Stimulated activated CD8-positive, alpha-beta memory T cell treated with anti-CD3 and anti-CD28 coated beads, Interleukin-7, amount 100 ng/mL, for 24 hours (primary cell): ENCODE measurements at places on chromosomes 5 and 9.

DNA sequence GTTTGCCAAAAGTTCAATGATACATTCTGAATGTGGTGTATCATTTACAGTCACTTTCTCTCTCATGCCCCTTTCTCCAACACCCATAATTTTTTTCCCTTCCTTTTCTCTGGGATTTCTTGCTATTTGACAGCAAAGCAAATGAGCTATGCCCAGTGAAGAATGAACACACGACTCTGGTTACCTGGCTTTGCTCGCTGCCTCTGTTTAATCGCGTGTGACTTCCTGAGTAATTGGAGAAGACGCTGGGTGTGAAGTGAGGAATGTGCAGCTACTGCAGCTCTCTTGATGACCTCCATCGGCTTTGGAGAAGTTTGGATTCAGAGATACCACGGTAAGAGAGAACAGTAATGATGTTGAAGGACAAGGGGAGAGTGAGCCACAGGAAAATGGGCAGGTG, 651.8 kb downstream of the KIF4B start:
- no peak for DNase-seq

DNA sequence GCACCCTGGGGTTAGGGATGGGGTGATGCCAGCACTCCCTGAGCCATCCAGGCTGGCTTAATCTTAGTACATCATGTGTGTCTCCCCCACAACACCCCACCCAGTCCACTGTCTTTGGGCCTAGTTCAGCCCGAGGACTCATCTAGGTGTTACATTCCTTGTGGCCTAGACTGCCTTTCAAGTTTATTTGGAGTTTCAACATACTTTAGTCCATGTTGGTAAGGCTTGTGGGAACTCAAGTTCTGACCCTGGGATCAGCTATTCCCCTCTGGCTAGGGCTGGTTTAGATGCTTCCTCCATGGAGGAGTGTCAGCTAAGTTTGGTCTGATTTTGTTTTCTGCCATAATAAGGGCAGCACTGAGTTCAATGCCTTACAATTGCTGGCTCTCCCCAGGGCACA, 302.4 kb downstream of the SMARCA2 start:
- no peak for DNase-seq

- no peak for DNase-seq
Observed at GRCh38 chr5:154276973-154277331, 86.4 kb downstream of the GALNT10 start.

- no peak for DNase-seq
Observed at GRCh38 chr5:159777049-159777660, 139.1 kb upstream of the ADRA1B start.

DNA sequence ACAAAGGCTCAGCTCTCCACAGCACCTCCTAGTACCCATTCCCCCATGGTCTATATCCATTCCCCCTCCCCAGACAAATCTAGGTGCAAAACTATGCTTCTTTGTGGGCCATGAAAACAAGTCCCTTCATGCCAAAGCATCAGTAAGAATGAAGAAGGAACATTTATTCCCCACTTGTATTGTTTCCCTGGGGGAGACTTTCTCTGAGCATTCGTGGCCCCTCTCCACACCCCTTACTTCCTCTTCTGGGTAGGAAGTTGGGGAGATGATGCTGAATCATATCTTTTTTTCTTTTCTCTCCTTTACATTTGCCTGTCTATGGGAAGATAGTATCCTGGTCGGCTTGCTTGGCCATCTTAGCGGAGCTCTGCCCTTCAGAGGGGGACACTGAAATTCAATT, 246.8 kb downstream of the NSG2 start:
- no peak for DNase-seq

DNA sequence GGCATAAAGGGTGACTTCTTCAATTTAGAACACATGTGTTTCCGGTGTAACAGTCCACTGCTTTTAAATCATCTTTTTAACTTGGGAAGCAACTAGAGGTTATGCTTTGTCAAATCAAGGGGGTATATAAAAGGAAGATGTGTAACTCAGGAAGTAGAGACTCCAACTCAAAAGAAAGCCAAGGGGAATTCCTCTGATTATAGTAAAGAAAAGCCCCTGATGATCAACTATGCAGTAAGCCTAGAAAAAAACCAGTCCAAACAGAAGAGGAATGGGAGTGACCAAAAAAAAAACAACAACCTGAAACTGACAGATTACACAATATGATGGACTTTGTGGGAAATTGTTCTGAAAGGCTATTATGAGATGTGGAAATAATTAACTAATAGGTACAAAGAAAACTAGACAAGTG, 90.3 kb downstream of the AK8 start:
- no peak for DNase-seq

- DNase-seq = no peak
Observed at GRCh38 chr9:4718911-4719310, 22.1 kb downstream of the AK3 start.

DNA sequence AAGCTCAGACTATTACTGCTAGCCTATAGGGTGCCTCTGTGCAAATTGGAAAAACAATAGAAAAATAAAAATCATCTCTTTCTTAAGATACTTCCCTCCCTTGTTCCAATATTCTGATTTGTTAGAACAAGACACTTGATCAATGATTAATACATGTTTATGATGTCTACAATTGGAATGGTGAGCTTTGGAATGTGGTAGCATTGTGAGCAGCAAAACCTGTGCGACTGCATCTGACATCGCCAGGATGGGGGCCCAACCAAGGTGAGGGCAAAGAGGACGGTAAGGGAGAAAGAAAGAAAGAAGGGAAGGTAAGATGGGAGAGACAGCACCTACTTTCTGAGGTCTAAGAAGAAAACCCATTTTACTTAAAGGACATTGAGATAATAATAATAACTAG, 183.0 kb upstream of the TRIM32 start:
- DNase-seq = no peak

- DNase-seq = no peak
Observed at GRCh38 chr5:118353970-118354369, 634.4 kb downstream of the DTWD2 start.

DNA sequence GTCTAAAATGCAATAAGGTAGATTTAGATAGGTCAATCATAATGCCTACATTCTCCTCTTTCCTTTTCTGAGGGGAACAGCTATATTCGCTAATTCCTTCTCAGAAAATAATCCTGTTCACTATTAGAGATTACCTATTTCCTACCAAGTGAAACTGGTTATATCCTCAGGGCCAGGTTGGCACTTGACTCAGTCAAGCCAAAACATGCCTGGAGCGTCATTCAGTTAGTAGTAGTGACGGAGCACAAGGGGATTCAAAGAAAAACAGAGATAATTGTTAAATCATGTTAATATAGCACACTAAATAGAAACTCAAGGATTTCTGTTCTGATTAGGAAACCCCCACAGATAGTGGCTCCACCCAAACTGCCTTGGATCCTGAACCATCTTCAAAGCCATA, 515.4 kb upstream of the PTPRD start:
- no peak for DNase-seq

GRCh38 chr5:126464959-126465358, 41.8 kb downstream of the GRAMD2B start:
- no peak for DNase-seq

DNA sequence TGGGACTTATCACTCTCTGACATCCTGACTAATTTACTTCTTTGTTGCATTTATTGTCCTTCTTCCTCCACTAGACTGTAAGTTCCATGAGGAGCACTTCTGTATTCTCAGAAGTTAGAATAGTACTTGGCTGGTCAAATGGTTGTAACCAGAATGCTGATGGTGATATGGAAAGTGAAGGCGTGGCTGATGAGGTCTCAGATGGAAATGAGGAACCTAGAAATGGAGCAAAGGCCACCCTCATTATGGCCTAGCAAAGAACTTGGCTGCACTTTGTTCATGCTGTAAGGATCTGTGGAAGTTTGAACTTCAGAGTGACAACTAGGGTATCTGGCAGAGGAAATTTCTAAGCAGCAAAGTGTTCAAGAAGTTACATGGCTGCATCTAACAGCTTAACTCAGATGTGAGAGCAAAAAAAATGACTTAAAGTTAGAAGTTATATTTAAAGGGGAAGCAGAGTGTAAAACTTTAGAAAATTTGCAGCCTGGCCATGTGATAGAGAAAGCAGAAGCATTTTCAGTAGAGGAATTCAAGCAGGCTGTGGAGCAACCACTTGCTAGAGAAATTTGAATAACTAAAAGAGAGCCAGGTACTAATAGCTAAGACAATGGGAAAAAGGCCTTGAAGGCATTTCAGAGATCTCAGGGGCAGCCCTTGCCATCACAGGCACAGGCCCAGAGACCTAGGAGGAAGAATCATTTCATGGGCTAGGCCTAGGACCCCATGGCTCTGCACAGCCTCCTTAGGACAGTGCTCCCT, 14.9 kb upstream of the SLC22A5 start:
- no peak for DNase-seq

DNA sequence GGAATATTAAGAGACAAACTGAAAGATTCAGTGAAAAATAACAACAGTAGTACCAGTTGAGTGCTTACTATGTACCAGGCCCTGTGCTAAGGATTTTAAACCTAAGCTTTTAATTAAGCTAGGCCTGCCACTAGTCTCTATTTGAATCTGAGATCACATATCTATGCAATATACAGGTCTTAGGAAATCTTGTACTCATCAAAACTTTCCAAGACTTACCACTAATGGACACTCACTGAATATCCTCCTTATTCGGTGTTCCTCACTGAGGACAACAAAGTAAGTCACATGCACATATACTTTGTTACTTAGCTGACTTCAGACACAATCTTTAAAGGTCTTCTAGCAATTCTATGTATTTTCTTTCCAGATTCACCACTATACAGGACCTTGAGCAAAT, 32.6 kb downstream of the DIAPH1 start:
- DNase-seq = no peak

- no peak for DNase-seq
Observed at GRCh38 chr5:157100140-157100679, 8.6 kb downstream of the HAVCR2 start.

- no peak for DNase-seq
Observed at GRCh38 chr5:140381972-140382371, 19.7 kb upstream of the ANKHD1 start.

- no peak for DNase-seq
Observed at GRCh38 chr9:70222354-70222753, 36.4 kb upstream of the SMC5 start.

DNA sequence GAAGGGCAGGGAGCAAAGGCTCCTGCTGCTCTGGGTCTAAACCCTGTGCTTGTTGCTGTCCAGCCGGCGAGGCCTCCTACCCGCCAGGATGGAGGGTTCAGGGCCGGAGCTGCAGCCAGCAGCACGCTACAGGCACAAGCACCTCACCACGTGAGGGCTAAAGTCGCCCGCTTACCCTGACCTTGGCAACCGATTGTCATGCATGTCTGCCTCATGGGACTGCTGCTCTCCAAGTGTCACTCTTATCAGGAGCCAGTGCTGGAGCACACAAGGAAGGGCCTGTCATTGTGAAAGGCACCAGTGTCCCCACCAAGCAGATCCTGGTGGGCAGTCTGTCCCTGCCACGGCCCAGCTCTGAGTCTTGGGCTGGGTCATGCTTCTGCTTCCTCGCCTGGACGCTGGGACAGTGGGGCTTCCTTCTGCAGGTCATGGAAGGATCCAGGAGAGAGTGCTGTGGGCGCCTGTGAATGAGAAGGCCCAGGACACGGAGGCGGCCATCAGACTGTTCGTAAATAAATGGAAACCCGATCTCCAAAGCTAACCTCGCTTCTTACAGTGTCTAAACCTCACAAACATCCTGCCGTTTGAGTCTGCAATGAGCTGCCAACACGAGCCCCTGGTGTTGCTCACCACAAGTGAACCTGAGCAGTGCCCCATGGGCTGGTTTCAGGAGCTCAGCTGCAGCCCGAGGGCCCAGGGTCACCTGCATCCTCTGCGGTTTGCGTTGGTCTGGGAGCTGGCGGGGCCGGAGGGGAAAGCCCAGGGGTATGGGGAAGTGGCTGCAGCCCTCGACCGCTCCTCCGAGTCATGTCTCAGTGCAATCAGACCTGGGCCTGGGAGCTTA, 58.2 kb upstream of the RXRA start:
- no peak for DNase-seq

GRCh38 chr9:137295849-137296669, 6.0 kb downstream of the NRARP start:
- no peak for DNase-seq

DNA sequence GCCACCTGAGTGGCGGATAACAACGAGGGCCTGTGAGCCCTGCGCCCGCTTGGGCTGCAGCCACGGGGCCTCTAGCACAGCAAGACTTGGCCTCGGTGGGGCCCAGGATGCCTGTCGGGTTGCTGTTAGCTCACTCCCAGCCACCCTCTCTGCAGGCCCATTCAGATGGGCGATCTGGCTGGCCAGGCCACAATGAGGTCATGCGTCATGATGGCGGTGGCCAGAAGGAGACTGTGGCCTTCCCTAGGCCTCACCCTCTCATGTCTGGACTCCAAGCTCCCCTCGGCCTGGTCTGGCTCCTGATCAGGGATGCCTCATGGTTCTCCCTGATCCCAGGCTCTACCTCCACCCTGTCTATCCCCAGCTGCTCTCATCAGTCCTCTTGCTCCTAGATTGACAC, 19.0 kb upstream of the TCOF1 start:
- no peak for DNase-seq

DNA sequence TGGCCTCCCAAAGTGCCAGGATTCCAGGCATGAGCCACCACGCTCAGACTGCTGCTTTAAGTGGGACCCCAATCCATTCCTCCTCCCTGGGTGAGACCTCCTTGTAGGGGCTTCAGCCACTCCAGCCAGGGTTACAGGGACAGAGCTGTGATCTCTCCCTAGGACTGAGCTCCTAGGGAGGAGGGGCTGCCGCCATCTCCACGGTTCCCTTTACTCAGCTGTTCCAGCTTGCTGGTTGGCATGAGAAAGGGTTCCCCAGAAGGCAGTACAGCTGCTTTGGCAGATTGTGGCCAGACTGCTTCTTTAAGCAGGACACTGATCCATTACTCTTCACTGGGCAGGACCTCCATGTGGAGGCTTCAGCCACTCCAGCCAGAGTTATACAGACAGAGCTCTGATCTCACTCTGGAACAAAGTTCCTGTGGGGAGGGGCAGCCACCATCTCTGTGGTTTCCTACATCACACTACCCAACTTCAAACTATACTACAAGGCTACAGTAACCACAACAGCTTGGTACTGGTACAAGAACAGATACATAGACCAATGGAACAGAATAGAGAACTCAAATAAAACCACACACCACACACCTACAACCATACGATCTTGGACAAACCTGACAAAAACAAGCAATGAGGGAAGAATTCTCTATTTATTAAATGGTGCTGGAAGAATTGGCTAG, 7.2 kb downstream of the INSL6 start:
- no peak for DNase-seq

GRCh38 chr5:132378580-132378979, 9.1 kb downstream of the SLC22A5 start:
- no peak for DNase-seq

DNA sequence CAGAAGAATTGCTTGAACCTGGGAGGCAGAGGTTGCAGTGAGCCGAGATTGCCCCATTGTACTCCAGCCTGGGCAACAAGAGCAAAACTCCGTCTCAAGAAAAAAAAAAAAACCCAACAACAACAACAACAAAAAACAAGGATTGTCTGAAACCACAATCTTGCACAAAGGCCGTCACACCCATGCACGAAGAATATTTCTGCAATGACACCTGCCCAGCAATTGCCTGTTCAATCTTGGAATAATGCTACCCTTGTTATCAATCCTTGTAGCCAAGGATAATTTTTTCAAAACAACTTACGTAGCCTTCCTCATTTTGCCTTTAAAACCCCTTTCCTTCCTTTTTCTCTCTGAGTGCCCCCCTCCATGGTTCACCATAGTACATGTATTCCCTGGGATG, 3.7 kb upstream of the CLTB start:
- no peak for DNase-seq

GRCh38 chr5:72434781-72435437, 72.3 kb downstream of the ZNF366 start:
- no peak for DNase-seq

- no peak for DNase-seq
Observed at GRCh38 chr9:133119103-133119845, 1.8 kb downstream of the RALGDS start.
